ENCODE measurements at places on chromosomes 11 and 22.
A peak's percentile ranks its signal among the peaks of the same experiment; 100 is the strongest.

- no peak for DNase-seq
Observed at GRCh38 chr22:48782811-48783511, 1044.7 kb downstream of the BRD1 start.

DNA sequence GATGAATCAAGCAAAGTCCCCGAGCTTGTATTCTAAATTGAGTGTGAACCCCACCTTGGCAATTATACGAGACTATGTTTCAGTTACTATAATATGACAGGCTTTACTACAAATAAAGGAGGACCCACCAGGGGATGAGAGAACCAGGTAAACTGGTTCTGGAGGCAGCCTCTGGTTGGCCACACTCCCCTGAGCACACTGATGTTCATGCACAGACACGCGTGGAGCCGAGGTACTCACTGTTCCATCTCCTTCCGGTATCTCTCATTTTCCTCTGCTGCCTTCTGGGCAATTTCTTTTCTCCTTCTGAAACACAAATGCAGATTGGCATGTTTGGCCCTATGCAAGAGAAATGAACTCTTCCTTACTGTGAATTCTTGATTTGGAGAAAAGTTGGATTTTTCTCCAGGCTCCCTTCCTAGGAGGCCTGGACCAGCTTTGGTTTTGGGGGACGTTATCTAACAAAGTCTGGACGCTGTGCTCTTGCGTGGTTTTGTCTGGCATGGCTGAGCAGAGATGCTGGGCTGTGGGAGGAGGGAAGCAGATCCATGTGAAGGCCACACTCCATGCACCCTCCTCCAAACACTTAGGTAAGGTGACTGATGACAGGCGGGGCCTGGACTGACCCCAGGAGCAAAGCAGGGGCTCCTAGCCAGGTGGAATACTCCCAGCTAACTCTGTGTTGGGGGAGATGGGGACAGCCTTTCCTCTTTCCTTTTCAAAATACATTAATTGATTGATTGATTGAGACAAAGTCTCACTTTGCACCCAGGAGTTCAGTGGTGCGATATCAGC is 22.9 kb downstream of the USH1C start:
- DNase-seq, result no peak

GRCh38 chr22:49366437-49366836 is 461.2 kb downstream of the BRD1 start:
- DNase-seq, result no peak

GRCh38 chr11:123371506-123372297 is 58.4 kb upstream of the GRAMD1B start:
- no peak for DNase-seq

DNA sequence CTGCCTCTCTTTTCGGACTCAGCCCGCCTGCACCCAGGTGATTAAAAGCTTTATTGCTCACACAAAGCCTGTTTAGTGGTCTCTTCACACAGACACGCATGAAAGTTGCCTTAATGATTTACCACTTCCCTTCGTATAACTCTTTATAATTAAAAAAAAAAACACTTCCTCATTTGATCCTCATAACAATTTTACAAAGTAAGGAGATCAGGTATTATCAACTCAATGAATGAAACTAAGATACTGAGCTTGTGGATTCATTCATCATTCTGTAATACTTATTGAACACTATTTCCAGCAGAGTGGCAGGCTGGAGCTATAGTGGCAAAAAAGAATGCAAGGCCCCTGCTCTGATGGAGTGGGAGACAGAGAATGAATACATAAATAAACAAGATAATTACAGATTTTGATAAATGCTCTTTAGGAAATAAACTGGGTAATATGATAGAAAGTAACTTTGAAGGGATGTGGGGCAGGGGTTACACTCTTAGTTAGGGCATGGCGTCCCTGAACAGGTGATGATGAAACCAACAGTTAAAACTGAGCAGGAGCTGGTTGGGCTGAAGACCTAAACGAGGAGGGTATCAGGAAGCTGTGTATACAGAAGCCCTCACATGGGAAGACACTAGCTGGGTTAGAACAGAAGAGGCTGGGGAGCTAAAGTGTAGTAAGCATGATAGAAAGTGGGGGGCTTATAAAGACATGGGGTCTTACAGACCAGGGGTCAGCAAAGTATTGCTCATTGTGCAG is 5.4 kb upstream of the CRTAM start:
- DNase-seq, result no peak

- DNase-seq, result no peak
Observed at GRCh38 chr11:110874437-110875030, 162.3 kb upstream of the ARHGAP20 start.

DNA sequence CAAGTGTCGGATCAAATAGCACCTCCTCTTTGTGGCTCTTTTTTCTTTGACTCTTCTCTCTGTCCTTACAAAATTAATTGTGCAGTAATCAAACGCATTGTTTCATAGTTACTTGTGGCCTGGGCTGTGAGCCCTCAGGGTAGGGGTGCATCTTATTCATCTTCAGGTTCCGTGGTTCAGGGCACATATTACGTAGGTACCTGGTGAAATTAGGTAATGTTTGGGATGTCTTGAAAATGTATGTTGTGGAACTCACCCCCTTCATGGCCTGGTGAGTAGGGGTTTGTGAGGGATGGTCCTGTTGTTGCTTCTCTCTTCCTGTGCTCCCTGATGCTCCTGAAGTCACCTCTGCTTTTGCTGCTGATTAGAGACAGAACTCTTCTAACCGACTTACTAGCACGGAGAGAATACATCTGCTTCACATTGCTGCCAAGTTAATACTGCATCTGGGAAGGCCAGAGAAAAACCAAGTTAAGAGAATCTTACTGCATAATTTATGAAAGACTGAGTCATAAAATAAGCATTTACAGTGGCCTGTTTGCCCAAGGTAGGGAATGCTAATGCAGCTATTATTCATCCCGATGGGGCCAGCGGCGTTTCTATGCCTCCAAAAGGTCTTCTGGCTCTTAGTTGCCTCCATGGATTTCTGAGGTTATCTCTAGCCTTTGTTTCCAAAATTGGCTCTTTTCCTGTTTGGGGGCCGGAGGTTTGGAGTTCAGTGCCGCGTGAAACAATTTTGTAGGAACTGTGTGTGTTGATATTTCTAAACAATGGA is 66.9 kb downstream of the TBC1D22A start:
- DNase-seq, result no peak

GRCh38 chr22:38412435-38413084 is 42.4 kb downstream of the KCNJ4 start:
- DNase-seq, result peak; percentile 23

DNA sequence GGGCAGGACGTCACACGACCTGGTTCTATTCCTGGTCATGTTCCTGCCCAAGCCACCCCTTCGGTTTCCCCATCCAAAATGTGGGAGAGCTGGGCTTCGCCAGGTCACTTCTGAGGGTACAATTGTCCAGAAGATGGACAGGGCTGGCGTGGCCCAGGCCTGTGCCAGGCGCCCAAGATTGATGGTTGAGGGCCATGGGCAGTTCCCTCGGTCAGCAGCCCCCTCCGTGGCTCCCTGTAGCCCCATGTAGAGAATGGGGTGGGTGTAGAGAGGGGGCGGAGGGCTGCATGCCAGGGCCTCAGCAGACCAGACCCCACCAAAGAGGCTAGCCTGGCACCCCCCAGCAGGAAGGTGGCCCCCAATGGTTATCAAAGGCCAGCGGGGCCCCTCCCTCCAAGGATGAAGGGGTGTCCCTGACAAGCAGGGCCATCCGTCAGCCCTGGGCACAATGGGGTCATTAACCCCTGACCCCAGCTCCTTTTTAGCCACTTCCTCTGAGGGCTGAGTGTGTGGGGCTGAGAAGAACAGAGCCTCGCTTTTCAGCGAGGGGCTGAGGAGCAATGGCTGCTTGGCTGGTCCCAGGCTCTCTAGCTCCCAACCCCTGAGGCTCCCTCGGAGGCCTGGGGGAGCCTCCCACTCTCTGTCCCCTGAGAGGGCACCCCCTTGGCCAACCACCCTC is 11.0 kb upstream of the PICK1 start:
- no peak for DNase-seq

GRCh38 chr11:108857382-108857781 is 192.5 kb downstream of the DDX10 start:
- DNase-seq, result no peak

- DNase-seq, result peak; percentile 81
Observed at GRCh38 chr22:31630331-31631329, 31.4 kb downstream of the PISD start.

GRCh38 chr11:128195057-128195751 is 392.2 kb downstream of the ETS1 start:
- DNase-seq, result peak; percentile 10

DNA sequence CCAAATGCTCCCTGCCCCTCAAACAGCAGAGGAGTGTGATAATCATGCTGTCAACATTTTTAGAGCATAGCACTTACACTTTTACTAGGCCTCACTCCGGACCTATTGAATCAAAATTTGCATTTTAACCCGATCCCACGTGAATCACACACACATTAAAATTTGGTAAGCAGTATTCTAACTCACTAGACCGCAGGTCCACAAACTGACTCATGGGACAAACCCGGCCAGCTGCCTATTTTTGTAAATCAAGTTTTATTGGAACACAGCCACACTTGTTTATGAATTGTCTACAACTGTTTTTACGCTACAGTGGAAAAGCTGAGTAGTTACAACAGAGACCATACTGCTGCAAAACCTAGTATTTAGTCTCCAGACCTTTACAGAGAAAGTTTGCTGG is 43.3 kb downstream of the SNX19 start:
- no peak for DNase-seq

DNA sequence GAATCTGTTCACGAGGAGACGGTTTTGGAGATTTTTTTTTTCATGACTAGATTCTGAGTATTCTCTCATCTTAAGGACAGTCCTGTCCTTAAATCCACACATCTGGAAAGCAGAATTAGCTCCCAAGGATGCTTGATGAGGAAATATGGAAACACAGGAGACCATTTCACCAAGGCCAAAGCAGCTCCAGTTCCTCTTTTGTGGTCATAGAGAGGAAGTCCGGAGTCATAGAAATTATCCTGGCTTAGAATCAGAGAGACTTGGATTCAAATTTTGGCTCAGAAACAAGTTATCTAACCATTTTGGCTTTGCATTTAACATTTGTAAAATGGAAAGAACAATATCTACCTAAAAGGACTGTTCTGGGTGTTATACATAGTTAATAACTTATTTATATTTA is 7.3 kb upstream of the TEAD1 start:
- no peak for DNase-seq

- DNase-seq, result no peak
Observed at GRCh38 chr11:102147632-102148031, 37.4 kb downstream of the YAP1 start.

DNA sequence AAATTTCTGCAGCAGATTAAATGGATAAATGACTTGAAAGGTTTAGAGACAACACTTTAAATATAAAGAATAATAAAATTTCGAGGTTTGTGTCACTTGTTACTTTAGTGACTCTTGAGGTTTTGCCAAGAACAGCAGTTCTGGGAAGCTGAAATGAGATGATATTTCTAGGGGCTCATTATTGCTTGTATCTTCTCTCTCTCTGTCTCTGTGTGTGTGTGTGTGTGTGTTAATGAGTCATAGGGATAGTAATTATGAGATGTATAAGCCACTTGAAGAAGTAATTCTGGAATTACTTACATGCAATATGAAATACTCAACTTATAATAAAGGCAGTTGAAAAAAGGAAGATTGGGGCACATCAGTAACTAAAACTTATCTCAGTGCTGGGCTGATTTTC is 9.6 kb upstream of the OR10G7 start:
- no peak for DNase-seq

DNA sequence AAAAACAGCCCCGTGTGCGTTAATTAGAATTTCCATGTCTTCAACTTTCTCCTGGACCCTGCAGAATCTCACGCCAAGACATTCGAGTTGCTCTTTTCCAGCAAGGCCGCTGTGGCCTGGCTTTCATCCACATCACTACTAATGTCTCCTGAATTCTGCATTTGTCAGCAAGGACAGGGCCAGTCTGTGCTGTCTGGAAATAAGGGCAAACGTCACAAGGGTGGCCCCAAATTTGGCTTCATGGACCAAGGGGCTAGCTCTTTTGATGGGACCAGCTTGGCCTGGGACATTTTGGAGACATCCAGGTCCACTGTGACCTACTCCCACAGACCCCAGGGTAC is 33.4 kb downstream of the KCNQ1OT1 start:
- DNase-seq, result no peak

DNA sequence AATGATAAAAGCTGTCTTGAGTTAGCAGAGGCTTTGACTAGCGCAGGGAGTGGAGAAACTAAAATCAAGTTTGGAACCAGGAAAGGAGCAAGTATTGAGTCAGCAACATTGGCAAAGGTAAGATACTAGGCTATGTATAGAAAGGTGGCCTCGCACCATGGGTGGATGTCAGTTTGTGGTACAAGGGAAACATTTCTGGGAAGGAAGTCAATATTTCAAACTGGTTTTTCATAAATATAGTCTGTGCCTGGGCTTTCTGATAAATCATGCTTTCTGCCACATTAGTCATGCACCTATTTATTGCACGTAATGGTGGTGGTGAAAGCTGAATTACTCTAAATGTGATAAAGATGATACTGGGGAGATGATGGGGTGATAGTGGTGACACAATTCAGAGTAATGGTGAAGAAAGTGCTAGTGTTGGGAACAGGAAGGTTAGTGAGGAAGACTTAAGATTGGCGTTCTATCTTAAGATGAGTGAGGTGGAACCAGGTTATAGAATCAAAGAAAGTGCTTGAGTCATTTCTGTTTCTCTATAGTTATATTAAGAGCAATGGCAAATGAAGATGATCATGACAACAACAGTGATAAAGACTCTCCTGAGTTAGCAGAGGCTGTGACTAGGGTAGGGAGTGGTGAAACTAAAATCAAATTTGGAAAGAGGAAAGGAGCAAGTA is 729.0 kb downstream of the FAM181B start:
- no peak for DNase-seq

- no peak for DNase-seq
Observed at GRCh38 chr11:108718466-108718865, 53.6 kb downstream of the DDX10 start.

Data from activated T-helper 1 cell treated with Interleukin-2 at 50 U/mL for 16 hours (primary cell).